Stomach (tissue), 19 donors: ENCODE measurements at places on chromosomes 1 and 21.

- no peak for DNase-seq
Observed at GRCh38 chr1:218617986-218618385, 272.9 kb downstream of the TGFB2 start.

- DNase-seq = no peak
Observed at GRCh38 chr1:160365325-160365724, 1.5 kb upstream of the NHLH1 start.

GRCh38 chr1:218339267-218339831 lies 5.8 kb upstream of the TGFB2 start:
- DNase-seq = peak; percentile 69

GRCh38 chr21:45886610-45887026 lies 95.0 kb upstream of the COL6A1 start:
- no peak for DNase-seq

DNA sequence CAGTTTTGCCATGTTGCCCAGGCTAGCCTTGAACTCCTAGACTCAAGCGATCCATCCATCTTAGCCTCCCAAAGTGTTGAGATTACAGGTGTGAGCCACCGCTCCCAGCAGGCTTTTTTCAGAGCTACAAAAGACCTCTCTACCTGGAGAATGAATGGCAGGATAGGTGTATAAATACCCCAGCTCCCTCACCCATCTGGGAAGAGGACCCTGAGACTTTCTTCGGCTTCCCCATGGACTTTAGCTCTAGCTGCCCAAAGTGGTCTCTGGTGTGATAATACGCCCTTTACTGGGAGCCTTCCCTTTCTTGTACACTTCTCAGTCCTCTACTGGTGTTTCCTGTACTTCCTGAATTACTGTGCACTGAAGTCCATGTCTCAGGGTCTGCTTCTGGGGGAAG lies 60.6 kb downstream of the PTP4A2 start:
- no peak for DNase-seq

GRCh38 chr1:229410370-229410691 lies 23.6 kb downstream of the ACTA1 start:
- DNase-seq = no peak

GRCh38 chr1:109776911-109777310 lies 13.2 kb upstream of the EPS8L3 start:
- DNase-seq = peak; percentile 86

GRCh38 chr21:34907461-34908418 lies 141.4 kb downstream of the RUNX1 start:
- no peak for DNase-seq

GRCh38 chr1:226731257-226731893 lies 7.7 kb downstream of the ITPKB start:
- no peak for DNase-seq

- DNase-seq = no peak
Observed at GRCh38 chr1:162629651-162630050, 2.6 kb upstream of the DDR2 start.

GRCh38 chr1:7574121-7575040 lies 196.7 kb upstream of the VAMP3 start:
- peak; percentile 86 for DNase-seq

GRCh38 chr1:151523326-151523725 lies 12.1 kb downstream of the CGN start:
- no peak for DNase-seq

DNA sequence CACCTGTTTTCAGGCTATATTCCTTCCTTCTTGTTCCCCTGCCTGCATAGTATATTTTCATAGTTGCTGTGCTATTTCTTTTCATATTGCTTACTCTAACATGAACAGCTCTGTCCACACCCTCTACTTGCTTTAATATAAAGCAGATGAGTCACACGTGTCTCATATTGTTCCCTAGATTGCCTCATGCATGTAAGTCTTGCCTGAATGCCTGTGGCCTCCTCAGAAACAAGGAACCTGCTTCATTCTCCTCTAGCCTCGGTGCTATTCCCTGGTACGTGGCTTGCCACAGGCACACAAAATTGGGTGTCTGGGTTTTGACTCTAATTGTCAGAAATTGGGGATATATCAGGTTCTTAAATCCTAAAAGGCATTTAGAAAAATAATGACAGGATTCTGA lies 16.5 kb upstream of the PKP1 start:
- no peak for DNase-seq

- DNase-seq = no peak
Observed at GRCh38 chr1:160605205-160605604, 25.9 kb upstream of the CD84 start.

DNA sequence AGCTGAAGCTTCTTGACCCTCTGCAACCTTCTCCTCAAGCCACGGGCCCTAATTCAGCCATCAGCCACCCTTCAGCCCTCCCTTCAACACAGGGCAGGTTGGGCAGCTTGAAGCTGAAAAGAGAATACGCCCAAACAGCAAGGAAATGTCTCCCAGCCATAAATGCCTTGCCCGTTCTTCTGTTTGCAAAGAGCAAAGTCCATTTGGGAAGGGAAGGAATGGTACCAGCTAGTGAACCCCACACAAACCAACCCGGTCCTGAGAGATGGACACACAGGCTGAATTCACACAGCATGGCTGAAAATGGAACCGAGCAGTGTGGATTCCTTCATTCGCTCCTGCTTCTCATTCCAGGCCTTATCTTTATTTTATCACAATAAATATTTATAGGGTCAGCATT lies 11.5 kb downstream of the PLEKHA6 start:
- peak; percentile 44 for DNase-seq

GRCh38 chr1:38585460-38585859 lies 274.1 kb downstream of the RRAGC start:
- no peak for DNase-seq
